Activated CD4-positive, alpha-beta T cell treated with anti-CD3 and anti-CD28 coated beads, Interleukin-2, amount 50 U/mL, for 1 hour (primary cell): ENCODE measurements at places on chromosomes 1 and 21.

DNA sequence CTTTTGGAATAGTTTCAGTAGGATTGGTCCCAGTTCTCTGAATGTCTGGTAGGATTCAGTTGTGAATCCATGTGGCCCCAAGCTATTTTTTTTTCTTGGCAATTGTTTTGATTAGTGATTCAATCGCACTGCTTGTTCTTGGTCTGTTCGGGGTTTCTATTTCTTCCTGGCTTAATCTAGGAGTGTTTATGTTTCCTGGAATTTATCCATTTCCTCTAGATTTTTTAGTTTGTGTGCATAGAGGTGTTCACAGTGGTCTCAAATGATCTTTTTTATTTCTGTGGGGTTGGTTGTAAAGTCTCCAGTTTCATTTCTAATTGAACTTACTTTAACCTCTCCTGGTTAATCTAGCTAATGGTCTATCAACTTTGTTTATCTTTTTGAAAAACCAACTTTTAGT is 117.6 kb downstream of the NME7 start:
- DNase-seq, result no peak

DNA sequence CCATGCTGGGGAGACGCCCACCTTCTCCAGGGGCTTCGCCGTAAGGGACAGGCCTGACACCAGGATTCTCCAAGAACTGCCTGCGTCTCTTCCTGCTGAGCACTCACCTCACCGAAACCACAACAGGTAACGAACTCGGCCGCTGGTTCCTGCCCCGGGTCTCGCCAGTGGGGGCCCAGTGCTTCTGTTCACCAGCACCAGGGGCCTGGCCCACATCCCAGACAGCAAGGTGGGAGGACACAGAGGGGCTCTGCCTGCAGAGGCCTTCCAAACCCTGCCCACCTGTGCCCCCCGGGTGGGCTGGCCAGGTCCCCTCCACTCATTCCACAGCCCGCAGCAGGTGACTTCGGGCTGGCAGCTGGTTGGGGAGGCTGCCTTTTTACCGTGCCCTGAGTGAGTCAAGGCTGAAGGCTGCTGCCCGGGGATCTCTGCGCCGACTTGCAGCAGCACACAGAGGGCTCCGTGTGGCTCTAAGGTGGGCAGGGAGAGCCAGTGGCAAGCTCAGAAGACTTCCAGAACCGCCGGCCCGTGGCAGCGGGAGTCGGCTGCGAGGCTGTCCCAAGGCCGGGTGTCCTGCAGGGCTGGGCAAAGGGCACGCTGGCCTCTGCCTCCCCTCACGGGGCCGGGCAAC is 14.7 kb upstream of the COL18A1 start:
- no peak for DNase-seq

DNA sequence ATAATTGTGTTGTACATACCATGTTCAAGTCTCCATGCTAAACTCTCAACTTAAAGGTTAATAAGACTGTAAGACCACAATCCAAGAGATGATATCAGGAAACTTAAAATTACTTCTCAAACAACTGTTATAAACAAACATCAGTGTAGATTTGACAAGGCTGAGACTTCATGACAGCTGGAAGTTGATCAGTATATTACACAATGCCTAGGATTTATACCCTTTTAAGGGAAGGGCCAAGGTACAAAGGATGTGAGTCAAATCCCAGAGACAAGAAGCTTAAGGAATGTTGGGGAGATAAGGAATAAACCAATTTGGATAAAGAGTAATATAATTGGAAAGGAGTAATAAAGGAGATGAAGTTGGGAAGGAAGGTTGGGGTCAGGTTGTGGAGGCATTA is 98.8 kb downstream of the LBR start:
- DNase-seq, result no peak

GRCh38 chr1:30515755-30516484 is 207.5 kb downstream of the MATN1 start:
- no peak for DNase-seq

- no peak for DNase-seq
Observed at GRCh38 chr1:80056179-80056578, 1049.6 kb upstream of the ADGRL4 start.

DNA sequence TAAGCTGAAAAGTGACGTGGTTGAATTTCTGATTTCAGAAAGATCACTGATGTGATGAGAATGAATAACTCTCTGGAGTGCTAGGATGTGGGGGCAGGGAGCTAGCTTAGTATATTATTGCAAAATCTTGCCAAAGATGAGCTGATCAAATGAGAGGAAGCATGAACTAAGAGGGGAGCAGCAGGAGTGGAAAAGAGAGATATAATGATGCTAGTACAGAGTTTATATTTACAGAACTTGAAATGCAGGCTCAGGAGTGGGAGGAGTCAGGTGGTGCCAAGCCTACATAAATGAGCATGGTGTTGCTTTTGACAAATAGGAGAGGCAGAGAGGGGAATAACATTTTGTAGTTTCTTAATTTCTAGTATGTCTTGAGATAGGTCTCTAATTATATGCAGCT is 38.1 kb upstream of the NBL1 start:
- no peak for DNase-seq

- DNase-seq, result no peak
Observed at GRCh38 chr1:241918879-241919278, 38.7 kb upstream of the BECN2 start.

GRCh38 chr1:186943891-186944686 is 115.3 kb downstream of the PLA2G4A start:
- no peak for DNase-seq

GRCh38 chr21:26433386-26433785 is 139.7 kb downstream of the CYYR1 start:
- DNase-seq, result no peak

DNA sequence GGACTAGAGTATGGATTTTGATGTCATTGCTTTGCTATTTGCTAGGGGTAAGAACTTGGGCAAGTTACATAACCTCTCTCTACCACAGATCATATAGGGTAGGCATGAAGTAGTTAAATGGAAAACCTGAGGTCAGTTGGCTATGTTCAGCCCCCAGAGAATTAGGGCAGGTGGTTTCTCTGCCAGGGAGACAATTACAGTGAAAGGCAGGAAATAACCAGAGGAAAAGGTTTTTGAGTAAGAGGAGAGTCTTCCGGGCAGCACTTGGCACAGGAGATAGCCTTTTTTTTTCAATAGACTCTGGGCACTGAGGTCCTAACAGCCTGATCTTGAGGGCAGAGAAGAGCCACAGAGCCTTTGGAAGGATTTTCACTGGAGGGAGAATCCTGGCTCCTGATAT is 16.7 kb upstream of the SERBP1 start:
- DNase-seq, result no peak

DNA sequence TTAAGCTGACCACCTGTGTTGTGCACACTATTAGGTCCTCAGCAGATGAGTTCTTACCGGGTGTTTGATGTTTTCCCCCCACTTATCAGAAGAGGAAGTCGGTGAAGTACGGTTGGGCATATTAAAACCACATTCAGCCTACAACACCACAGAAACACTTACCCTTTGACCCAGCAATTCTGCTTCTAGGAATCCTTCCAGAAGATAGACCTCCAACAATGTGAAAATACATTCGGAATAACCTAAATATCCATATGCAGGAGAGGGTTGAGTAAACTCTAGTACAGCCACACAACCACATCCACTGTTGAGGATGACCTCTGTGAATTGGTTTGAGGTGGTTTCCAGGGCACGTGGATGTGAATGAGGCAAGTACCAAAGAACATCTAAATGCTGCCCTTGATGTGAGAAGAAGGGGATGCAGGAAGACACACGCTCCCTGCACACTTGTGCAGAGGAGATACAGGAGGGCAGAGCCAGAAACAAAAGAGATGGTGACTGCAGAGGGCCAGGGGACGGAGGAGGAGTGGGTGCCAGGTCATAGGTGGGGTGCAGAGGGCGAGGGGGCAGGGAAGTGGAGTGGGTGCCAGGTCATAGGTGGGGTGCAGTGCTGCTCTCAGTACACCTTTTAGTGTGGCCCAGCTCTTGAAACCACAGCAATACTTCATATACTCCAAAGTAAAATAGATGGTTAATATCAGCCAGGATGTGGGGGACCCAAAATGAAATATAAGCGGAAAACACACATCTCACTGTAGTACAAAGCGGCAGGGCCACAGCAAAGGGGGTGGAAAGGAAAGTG is 12.8 kb downstream of the ADARB1 start:
- DNase-seq, result no peak

DNA sequence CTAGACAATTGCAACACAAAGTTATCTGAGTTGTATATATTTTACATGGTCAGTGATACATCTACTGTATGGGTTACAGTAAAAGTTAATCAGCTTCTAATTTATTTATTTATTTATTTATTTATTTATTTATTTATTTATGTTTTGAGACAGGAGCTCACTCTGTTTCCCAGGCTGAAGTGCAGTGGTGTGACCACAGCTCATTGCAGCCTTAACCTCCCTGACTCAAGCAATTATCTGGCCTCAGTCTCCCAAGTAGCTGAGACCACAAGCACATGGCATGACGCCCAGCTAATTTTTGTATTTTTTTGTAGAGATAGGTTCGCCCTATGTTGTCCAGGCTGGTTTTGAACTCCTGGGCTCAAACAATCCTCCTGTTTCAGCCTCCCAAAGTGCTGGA is 241.6 kb downstream of the PTPRC start:
- no peak for DNase-seq

- DNase-seq, result no peak
Observed at GRCh38 chr1:47424336-47424982, 8.4 kb downstream of the FOXE3 start.

DNA sequence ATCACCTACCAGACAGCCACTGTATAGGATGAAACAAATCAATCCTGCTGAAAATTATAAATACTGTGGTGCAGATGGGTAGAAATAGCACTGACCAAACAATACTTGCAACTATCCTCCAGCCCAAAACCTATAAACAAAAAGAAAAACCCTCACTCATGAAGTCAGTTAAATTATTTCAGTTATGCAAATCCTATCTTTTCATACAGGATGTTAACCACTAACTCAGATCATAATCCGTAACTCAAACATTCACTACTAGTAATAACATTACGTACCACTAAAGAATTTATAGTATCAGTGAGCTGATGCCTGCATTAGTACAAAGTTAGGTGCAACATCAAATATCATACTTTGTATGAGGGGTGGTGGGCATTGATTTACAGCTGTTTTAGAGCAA is 2.6 kb downstream of the NDC1 start:
- no peak for DNase-seq

GRCh38 chr1:205940710-205941109 is 2.5 kb downstream of the SLC26A9 start:
- no peak for DNase-seq

DNA sequence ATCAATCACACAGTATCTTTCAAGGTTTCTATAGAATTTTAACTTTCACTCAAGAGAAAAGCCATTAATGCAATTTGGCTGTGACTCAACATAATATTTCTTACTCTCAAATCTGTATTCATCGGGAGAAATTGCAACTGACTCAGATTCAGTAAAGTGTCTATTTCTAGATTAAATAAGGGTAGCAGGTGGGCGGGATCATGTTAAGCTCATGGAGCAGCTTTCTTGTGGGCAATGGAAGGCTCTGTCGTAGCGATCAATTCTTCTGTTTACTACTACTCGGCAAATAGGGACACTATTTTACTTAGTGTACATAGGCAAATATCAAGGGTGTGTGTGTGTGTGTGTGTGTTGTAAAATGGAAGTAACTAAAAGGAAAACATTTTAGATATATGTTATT is 423.6 kb upstream of the NEGR1 start:
- DNase-seq, result no peak

GRCh38 chr1:247456021-247456420 is 1.9 kb downstream of the OR2B11 start:
- no peak for DNase-seq

DNA sequence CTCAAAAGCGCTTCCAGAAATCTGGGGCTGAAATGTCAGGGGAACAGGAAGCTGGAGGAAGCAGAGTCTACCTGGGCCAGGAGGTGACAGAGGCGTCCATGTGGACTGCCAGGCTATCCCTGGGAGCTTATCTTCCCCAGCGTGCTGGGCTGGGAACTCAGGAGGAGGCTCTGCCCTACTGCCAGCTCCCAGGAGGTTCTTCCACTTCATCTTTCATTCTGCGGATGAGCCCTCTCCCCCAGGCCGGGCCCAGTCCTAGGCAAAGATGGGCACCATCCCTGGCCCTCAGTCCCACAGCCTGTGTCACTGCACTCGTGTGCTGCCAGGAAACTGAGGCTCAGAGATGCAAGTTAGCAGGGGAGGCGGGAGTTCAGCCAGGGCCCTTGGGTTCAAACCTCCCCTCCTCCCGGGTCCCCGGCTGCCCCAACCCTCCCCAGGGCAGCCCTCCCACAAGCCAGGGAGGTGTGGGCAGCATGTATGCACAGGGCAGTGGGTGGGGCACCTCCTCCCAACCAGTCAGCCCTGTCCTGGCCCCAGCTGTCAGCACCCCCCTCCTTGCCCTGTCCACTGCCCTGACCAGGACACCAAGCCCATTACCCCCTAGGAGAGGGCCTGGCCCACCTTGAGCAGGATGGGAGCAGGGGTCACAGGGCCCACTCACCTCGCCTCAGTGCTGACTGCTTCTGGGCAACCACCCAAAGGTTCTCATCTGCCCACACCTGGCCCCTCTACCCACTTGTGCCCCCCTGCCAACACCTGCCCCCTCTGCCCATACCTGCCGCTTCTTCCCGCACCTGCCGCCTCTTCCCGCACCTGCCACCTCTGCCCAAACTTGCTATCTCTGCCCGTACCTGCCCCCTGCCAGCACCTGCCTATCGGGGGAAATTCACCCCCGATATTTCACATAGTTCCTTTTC is 226.0 kb downstream of the NPHP4 start:
- no peak for DNase-seq

DNA sequence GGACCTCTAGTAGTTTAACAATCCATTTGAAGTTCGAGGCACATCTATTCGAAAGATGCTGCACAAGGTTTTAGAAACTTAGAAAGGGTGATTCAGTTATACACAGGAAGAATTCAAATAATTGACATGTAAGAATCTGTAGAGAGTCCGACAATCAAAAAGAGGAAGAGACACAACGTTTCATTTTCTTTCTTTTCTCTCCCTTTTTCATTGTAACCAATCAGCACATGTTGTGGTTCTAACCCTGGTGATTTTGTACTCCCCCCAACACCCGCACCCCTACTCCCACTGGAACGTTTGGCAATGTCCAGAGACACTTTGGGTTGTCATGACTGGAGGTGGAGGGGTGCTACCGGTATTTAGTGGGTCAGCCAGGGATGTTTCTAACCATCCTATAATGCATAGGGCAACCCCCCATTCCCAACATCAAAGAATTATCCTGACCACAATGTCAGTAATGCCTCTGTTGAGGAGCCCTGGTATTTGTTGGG is 4.9 kb downstream of the TGFB2 start:
- DNase-seq, result no peak

DNA sequence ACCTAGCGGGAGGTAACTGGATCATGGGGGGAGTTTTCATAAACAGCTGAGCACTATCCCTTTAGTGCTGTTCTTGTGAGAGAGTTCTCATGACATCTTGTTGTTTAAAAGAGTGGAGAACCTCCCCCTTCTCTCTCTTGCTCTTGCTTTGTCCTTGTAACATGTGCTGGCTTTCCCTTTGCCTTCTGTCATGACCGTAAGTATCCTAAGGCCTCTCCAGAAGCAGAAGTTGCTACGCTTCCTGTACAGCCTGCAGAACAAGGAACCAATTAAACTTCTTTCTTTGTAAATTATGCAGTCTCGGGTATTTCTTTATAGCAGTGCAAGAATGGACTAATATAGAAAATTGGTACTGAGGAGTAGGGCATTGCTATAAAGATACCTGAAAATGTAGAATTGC is 515.6 kb downstream of the NEGR1 start:
- no peak for DNase-seq
